ENCODE measurements at places on chromosomes 1 and 21.

- no peaks in the 10 kb centered on the region for H3K4me1 ChIP-seq
- no peaks in the 10 kb centered on the region for H3K27me3 ChIP-seq
- H3K36me3 ChIP-seq = peaks cover 66% of the 10 kb centered on the region
These were observed 26.0 kb downstream of the MX1 start for GRCh38 chr21:41451753-41452676.

DNA sequence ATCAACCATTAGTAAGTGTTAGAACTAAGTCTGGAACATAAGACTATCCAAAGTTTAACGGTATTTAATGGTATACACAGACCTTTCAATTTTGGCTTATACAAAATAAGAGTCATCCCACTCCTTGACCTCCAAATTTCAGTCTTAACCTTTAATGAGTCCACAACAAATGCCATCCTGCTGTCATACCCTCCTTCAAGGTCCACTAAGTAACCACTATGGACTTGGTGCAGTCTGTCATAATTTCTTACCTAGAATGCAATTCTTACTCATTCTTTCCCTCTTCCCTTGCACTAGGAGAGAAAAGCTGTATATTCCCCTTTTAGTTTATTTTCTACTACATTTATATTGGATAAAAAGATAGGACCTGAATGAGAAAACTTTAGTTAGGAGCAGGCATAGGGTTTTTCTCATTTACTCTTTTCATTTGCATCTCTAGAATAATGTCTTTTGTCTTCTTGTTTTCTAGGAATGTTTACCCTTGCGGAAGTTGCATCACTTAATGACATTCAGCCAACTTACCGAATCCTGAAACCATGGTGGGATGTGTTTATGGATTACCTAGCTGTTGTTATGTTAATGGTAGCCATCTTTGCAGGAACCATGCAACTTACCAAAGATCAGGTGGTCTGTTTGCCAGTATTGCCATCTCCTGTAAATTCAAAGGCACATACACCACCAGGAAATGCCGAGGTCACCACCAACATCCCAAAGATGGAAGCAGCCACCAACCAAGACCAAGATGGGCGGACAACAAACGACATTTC lies 62.1 kb upstream of the ZNF326 start:
- peaks cover 48% of the 10 kb centered on the region for H3K36me3 ChIP-seq
- no peaks in the 10 kb centered on the region for H3K4me1 ChIP-seq
- H3K27me3 ChIP-seq = no peaks in the 10 kb centered on the region
- DNase-seq = no peak
- no peak overlapping the region for H3K27ac ChIP-seq

DNA sequence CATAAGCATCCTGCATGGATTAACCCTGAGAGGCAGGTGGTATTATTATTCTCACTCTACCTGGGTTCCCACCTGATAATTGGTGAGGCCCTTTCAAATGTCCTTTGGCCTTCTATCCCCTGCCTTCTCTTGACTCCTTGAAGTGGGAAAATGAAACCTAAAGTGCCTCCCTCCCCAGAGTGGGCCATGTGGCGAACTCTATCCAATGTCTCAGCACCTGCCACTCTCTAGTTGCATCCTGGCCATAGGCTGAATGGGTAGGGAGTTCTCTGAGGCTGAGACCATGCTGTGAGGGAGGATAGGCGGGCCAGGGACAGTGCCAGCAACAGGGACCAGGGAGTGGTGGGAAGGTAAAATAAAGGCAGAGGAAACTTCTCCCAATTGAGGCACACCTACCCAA lies 35.3 kb downstream of the ELF3 start:
- H3K4me3 ChIP-seq = no peak overlapping the region
- no peaks in the 10 kb centered on the region for H3K36me3 ChIP-seq
- no peak for DNase-seq
- H3K4me1 ChIP-seq = no peaks in the 10 kb centered on the region

DNA sequence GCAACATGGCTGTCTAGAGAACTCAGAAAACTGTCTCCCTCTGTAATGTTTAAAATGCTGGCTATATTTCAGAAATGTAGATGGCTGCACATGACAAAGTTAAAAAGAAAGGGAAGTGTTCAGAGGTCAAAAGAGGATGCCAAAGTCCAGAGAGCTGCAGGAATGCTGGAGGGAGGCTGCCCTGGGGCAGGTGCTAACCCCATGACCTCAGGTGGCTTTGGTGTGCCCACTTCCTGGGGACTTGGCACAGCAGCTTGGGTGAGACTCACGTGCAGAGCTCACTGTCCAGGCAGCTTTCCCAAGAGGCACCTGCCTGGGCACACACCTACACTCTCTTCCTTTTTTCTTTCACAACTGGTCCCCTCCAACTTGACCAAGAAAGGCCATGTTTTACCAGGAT lies 256.4 kb downstream of the KCNJ6 start:
- no peaks in the 10 kb centered on the region for H3K4me1 ChIP-seq
- no peaks in the 10 kb centered on the region for H3K27me3 ChIP-seq
- no peaks in the 10 kb centered on the region for H3K36me3 ChIP-seq

- H3K4me1 ChIP-seq = peaks cover 27% of the 10 kb centered on the region
- no peak overlapping the region for H3K27ac ChIP-seq
- no peak overlapping the region for H3K4me3 ChIP-seq
- no peaks in the 10 kb centered on the region for H3K36me3 ChIP-seq
- no peak for DNase-seq
These were observed 30.1 kb downstream of the STPG1 start for GRCh38 chr1:24383381-24383940.

DNA sequence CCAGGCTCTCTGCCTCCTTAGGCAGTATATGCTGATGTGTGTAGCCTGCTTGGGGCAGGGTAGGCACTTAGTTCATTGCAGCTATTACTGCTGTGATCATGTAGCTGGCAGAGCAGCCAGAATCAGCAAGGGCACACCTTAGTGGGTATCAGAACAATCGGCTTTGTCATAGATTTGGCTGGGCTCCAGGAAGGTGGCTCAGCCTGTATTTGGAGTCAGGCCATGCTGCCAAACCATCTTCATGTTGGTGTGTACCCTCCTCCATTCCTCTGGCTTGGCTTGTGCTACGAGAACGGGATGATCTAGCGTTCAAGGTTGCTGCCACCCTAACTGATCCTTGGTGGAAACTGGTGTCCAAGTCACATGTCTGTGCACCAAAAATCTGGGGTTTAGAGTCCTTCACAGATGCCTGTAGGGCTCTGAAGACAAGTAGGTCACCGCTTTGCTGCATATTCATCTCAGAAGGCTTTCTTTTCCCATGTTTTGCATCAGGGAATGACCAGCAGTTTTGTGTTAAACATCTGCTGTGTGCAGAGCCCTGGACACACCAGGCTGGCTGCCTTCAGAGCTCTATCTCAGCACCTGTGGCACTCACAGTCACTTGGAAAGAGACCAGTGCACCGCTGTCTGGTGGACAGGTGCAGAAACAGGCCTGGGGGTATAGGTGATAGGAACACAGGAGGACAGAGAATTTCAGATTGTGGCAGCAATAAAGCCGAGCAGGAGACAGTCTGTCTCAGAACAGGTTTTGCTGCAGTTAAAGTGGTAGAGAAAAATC lies 23.7 kb downstream of the VANGL1 start:
- no peaks in the 10 kb centered on the region for H3K27me3 ChIP-seq
- no peaks in the 10 kb centered on the region for H3K4me1 ChIP-seq
- no peak overlapping the region for H3K27ac ChIP-seq
- peaks cover 4% of the 10 kb centered on the region for H3K36me3 ChIP-seq
- DNase-seq = no peak

All from CD4-positive, alpha-beta T cell (primary cell).